ENCODE measurements at places on chromosomes 7 and 10. TPM values are rescaled to one million over a fixed set of nuclear protein-coding genes. Genes with fewer than 3 reads are reported as not detected.

FRAT2 gene
- 12.8 TPM for total RNA-seq

NPFFR1 gene
- total RNA-seq: not detected

POLD2 gene
- 135 TPM for total RNA-seq

SPDYE11 gene
- not detected for total RNA-seq

CYP3A5 gene
- total RNA-seq: 1.9 TPM

TCAF2 gene
- 4.7 TPM for total RNA-seq

UNCX gene
- total RNA-seq: not detected

TYW1B gene
- total RNA-seq: 0.37 TPM

ARL3 gene
- 6.6 TPM for total RNA-seq

NKX1-2 gene
- total RNA-seq: 3.3 TPM

KIAA1549 gene
- total RNA-seq: 1.7 TPM

TUBB8 gene
- total RNA-seq: not detected

HOXA7 gene
- total RNA-seq: not detected

LRRC18 gene
- total RNA-seq: not detected

HSPA12A gene
- 1.5 TPM for total RNA-seq

C10orf67 gene
- 0.28 TPM for total RNA-seq

TMEM26 gene
- total RNA-seq: 0.07 TPM

ANKRD61 gene
- total RNA-seq: not detected

ANKRD30A gene
- total RNA-seq: not detected

ATP5F1C gene
- total RNA-seq: 366 TPM

MYL7 gene
- total RNA-seq: 0.51 TPM

SH2D4B gene
- total RNA-seq: not detected

GAD2 gene
- not detected for total RNA-seq

ZNF3 gene
- total RNA-seq: 17.4 TPM

HECTD2 gene
- total RNA-seq: 2.6 TPM

MRPS24 gene
- 209 TPM for total RNA-seq

CPN1 gene
- not detected for total RNA-seq

PRTFDC1 gene
- total RNA-seq: 2.8 TPM

INMT gene
- 0.28 TPM for total RNA-seq

RARRES2 gene
- total RNA-seq: not detected

DNAJC12 gene
- total RNA-seq: 0.28 TPM

DNA2 gene
- 8.8 TPM for total RNA-seq

ATOH7 gene
- not detected for total RNA-seq

KIN gene
- total RNA-seq: 9.7 TPM

GBX1 gene
- total RNA-seq: not detected

AKR1C2 gene
- 167 TPM for total RNA-seq

CTNNA3 gene
- total RNA-seq: not detected

MMD2 gene
- total RNA-seq: not detected

CFAP69 gene
- 0.49 TPM for total RNA-seq

CDK1 gene
- total RNA-seq: 71.8 TPM

CRPPA gene
- total RNA-seq: 0.85 TPM

VPS37D gene
- total RNA-seq: 2.3 TPM

FAM13C gene
- not detected for total RNA-seq

OR2A5 gene
- total RNA-seq: not detected

ZNF425 gene
- total RNA-seq: 2.8 TPM

PDE6C gene
- not detected for total RNA-seq

CALML3 gene
- 7.7 TPM for total RNA-seq

SLC29A4 gene
- total RNA-seq: 1.3 TPM

CAMK2G gene
- total RNA-seq: 25.2 TPM

FAM25A gene
- total RNA-seq: 20.3 TPM

Data from airway epithelial cell (primary cell).